ENCODE measurements at places on chromosomes 2 and 18. TPM values are rescaled to one million over a fixed set of nuclear protein-coding genes. Genes with fewer than 3 reads are reported as not detected.

Gene DAW1
- 1.1 TPM for total RNA-seq

Gene STPG4
- 0.83 TPM for total RNA-seq

Gene ALPP
- 0.35 TPM for total RNA-seq

Gene NGEF
- 7.4 TPM for total RNA-seq

All from MCF 10A (cell line).